ENCODE measurements at places on chromosomes 5 and 9.
A peak's percentile ranks its signal among the peaks of the same experiment; 100 is the strongest.

- DNase-seq, result no peak
Observed at GRCh38 chr5:120555345-120555744, 91.2 kb downstream of the PRR16 start.

DNA sequence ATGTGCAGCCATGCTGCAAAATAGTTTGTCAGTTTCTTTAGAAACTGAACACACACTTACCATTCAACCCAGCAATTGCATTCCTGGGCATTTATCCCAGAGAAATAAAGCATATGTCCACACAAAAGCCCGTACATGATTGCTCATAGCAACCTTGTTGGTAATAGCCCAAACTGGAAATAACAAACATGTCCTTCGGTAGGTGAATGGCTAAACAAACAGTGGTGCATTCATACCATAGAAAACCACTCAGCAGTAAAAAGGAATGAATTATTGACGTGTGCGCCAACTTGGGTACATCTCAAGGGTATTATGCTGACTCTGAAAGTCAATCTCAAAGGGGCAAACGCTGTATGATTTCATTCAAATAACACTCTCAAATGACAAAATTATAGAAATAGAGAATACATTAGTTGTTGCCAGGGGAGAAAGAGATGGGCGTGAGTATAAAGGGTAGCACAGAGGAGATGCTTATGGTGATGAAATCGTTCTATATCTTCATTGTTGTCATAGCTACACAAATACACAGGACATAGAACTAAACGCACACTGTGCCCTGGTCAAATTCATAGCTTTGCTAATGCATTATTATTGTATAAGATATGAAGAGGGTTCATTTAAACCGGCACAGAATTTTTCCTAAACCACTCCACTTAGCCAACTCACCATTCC is 58.2 kb downstream of the DRD1 start:
- DNase-seq, result no peak

GRCh38 chr5:149285153-149285552 is 13.5 kb downstream of the AFAP1L1 start:
- no peak for DNase-seq

GRCh38 chr5:10441992-10442435 is 335 bp downstream of the ROPN1L start:
- DNase-seq, result no peak

DNA sequence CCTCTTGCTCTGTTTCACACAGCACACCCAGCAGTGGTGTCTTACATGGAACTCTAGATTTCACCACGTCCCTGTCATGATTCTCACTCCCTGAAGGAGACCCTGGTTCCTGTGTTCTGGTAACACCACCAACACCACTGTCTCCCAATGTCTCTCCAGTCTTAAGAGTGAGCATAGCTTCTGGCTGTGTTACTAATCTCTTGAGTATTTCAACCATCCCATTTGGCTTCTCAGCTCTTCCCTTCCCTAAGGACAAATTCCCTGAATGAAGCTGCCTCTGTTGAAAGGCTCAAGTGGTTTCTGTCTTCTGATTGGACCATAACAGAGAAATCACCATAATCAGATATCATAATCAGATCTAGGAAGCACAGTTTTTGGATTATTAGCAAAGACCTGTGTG is 311.8 kb downstream of the DNAH5 start:
- no peak for DNase-seq

GRCh38 chr5:50786073-50786472 is 119.6 kb downstream of the PARP8 start:
- DNase-seq, result peak; percentile 49

DNA sequence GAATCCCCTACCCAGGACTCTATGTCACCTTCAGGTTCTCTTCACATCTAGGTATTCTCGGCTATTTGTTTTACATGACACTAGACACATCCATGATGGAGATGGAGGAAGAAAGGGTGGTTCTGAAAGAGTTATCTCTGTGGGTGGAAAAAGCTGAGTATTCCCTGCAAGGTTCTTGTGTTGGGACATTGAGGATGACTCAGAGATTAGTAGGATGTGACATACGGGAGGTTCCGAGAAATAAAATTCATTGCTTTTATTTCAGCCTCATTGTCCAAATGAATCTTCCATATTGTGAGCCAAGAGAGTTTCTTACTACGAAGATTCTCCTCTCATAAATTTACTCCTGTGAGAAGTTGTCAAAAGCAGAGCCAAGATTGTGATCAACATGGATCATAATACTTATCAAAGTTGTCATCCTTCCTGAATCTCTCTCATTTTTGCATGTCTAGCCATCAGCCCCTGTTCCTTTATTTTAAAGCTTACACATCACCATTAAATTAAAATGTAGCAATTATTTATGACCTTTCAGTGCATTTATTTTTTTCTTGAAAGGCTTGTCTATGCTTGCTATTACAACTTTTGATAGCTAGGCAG is 370.0 kb downstream of the PSAT1 start:
- DNase-seq, result no peak

GRCh38 chr5:67496051-67496450 is 299.5 kb upstream of the CD180 start:
- DNase-seq, result no peak

GRCh38 chr5:75044406-75044805 is 8.0 kb downstream of the GCNT4 start:
- no peak for DNase-seq

DNA sequence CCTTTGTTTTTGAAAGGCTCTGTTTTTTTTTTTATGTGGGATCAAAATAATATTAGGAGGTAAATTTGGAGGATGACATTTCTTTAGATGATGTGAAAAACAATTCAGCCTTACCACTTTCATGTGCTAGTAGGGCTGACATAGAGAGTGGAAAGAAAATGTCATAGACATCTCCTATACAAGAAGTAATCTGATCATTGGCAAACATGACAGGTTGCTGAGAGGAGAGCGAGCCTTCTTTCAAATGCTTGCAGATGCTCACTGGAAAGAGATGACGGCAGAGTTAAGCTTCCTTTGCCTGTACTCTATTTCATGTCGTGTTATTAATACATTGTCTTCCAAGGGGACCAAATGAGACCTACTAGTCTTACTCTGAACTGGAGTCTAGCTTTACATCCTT is 160.1 kb upstream of the DAP start:
- no peak for DNase-seq

GRCh38 chr5:162990856-162991497 is 446.4 kb upstream of the CCNG1 start:
- DNase-seq, result no peak

DNA sequence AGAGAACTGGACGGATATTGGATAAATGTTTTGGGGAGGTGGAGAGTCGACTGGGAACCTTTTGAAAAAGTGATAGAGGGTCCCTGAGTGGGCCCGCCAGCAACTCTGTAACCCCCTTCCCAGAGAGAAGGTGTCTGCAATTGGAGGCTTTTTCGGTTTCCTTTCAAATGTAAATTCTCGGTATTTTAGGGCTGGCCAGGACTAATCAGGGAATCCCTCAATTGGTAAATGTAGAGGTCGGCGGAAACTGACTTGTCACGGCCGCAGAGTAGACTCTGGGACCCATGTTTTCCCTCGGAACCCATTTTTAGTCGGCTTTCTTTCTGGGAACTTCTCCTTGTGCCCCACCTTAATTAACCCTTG is 524 bp downstream of the CCNB1 start:
- peak; percentile 19 for DNase-seq

GRCh38 chr5:102946414-102946813 is 173.5 kb downstream of the GIN1 start:
- no peak for DNase-seq

- DNase-seq, result peak; percentile 19
Observed at GRCh38 chr5:163894645-163895044, 389.2 kb downstream of the MAT2B start.

DNA sequence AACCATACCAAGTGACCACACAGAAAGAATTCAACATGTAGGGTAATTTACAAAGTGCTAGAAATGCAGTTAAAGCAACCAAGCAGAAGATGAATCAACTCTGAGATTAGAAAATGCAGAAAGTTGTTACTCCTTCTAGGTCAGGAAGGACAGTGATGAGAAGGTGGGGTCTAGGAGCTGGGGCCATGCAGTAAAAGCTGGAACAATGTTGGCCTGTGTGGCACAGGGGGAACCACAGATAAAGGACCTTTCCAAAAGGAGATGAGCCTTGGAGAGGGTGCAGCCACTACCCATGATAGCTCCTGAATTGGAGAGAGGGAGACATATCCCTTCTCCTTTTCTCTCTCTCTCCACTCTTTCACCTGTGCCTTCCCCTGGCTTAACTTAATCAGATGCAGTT is 2.4 kb upstream of the SCGB3A2 start:
- no peak for DNase-seq

DNA sequence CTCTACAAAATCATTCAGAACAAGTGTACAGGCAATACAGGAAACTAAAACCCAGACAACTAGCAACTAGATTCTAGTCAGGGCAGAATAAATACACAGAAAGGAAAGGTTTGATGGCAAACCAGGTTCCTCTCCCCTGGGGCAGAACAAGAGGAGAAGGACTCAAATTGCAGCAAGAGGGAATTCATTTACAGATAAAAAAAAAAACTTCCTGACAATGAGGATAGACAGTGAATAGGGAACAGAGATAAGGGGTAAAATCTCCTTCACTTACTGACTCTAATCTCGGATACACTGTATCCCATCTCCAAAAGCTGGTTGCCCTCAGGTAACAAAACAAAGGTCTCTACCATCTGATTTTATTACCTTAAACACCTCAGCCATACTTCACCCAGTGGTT is 244.0 kb downstream of the SEC61B start:
- no peak for DNase-seq

DNA sequence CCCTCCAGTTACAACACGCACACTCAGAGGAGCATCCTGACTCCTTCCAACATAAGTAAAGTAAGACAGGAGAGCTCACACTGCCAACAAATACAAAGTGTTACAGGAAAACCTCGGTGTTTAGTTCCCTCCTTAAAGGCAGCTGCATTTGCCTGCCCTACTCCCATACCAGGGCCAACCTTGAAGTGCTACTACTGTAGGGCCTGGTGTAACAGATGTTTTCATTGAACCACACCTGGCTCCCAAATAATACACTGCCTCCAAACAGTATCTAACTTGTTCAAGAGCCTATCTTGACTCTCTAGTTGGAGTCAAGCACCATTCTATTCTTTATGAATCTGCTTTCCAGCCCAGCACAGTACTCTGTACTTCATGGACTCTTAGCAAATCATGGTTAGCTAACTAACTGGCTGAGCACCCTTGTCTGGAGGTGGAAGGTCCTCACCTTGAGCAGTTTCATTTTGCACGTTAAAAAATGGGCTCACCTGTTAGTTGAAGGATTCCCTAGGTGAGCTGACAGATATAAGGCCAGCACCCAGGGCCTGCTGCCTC is 34.6 kb downstream of the TTC39B start:
- no peak for DNase-seq

DNA sequence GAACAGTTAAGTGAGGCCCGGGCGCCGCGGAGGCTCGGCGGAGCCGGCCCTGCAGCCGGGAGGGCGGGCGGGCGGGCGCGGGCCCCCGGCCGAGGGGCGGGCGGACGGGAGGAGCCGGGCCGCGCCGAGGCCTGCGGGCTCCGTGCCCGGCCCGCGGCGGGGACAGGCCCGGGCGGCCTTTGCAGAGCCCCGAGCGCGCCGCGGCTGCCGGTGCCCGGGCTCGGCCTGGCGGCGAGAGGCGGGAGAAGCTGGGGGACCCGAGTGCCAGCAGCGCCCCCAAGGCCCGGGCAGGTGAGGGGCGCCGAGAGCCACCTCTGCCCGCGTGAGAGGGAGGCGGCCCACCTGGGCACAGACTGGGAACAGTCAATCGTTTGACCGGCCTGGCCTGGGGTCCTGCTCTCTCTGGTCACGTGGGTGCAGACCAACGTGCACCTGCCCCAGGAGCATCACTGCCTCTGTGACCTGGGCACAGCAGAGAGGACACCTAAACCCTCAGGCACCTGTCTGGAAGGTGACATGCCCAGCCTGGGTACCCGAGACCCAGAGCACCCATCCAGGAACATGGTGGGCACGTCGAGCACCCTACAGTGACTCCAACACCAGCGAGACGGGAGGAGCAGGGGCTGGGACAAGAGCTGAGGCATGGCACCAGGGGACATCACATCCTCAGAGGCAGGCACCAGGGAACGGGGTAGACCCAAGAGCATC is 531 bp downstream of the MVB12B start:
- no peak for DNase-seq

GRCh38 chr9:124042201-124042721 is 30.7 kb downstream of the LHX2 start:
- DNase-seq, result no peak

DNA sequence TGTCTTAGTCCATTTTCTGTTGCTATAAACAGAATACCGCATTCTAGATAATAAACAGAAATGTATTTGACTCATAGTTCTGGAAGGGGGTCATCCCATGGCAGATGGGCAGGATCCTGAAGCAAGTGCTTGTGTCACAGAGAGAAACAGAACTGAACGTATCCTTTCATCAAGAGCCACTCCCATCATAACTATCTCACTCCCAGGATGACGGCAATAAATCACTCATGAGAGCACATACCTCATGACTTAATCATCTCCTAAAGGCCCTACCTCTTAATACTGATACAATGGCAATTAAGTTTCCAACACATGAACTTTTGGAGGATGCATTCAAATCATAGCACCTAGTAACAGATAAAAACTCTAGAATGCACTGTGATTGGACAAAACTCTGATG is 142.9 kb downstream of the CAMK4 start:
- peak; percentile 33 for DNase-seq

DNA sequence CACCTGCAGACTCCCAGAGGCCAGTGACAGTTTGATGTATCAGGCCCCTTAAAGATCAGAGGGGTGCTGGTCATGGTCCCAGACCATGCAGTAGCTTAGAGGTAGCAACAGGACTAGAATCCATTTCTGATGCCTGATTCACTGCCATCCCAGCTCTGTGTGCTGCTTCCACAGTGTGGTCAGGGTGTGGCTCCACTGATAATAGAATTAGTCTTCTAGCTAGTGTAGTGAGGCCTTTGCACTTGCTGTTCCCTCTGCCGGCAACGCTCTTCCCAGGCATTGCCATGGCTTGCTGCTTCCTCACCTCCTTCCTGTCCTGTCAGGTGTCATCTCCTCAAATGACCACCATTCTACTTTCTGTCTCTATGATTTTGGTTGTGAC is 15.8 kb downstream of the PPARGC1B start:
- DNase-seq, result no peak
